ENCODE measurements at places on chromosomes 1 and 21.

- no peak for DNase-seq
These were observed 1.2 kb upstream of the LHX4 start for GRCh38 chr1:180228648-180229482.

DNA sequence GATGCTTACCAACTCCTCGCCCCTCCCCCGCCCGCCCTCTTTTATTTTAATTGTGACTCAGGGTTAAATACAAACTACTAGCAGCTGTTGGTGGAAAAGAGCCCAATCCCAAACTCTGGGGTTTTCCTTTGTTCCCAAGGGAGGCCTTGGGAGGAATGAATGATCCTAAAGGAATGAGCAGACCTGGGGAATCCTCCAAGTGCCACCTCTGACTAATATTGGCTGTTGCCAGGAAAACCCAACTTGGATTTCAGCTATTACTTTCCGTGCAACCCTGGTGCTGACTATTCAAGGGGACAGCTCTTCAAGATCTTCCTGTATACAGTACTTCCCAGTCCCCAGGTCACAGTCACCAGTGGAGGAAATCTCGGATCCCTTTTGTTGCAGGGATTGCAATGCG, 1.3 kb upstream of the S100A10 start:
- no peak for DNase-seq

DNA sequence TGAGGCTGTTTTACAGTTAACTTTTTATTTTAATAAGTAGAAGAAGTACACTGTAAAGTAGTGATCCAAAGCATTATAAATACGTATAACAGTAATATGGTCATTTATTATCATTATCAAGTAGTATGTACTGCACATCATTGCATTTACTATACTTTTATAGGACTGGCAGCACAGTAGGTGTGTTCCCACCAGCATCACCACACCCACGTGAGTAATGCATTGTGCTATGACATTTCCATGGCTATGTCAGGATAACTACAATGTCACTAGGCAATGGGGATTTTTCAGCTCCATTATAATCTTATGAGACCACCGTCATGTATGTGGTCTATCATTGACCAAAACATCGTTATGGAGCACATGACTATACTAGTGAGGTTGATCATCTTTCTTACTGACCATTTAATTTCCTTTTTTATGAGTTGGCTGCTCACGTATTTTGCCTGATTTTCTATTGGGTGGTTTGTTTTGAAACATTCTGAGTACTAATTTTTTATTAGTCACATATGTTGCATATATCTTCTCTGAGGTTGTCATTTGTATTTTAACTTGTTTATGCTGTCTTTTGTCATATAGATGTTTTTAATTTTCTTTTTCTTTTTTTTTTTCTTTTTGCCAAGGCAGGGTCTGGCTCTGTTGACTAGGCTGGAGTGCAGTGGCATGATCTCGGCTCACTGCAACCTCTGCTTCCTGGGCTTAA, 25.3 kb upstream of the SHCBP1L start:
- no peak for DNase-seq

DNA sequence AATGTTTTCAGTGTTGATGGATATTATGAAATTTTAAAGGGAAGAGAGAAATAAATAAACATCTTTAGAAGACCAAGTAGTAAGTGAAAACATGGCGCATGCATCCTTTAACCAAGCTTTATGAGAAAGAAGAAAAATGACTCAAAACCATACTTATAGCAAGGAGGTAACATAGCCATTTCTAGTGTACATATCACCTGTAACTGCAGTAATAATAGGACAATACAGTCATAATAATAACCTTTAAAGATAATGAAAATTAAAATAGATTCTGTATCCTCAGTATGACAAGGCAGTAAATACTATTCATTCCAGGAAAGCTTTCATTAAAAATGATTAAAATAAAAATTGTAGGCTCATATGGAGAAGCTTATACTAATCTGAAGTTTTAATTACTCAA, 141.2 kb downstream of the COL24A1 start:
- no peak for DNase-seq

DNA sequence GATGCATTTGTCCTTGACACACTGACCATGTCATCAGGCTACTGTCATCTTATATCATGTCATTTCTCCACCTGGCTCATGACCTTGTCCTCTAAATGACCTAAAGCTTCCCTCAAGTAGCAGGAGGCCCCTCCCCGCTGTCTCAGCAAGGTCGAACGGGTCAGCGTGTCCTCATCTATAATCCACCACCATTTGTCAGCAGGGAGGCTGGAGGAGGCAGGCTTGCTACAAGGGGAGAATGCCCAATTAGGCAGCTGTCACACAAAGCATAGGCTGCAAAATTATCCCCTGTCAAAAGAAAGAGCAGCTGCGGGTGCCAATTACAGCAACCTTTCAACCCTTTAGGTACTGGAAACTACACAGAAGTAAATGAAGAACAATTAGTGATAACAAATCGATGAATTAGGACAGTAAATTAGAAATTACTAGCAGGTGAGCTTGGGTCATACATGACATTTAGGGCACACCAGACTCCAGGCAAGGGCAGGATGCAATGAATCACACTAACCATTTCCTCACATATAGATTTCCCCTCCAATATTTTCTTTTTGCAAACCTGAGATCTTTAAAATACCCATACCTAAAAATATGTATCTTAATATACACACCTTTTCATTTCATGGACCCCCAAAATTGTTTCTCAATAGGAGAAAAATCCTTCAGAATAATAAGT, 61.2 kb downstream of the NRIP1 start:
- no peak for DNase-seq

DNA sequence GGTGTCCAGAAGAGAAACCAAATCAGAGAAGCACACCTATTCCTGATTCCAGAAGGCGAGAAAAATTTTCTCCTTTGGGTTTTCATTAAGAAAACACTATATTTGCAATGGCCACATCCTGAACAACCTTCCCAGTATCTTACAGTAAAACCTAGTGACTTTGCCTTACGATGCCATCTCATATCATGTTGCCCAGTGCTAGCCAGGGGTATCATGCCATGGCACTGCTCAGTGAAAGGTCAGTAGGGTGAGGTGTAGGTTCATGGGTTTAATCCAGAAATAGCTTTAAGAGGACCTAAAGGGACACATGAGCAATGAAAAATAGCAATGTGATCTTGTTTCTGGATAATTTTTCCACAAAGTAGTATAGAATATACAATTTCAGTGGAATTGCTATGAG, 7.2 kb downstream of the TLCD4 start:
- no peak for DNase-seq

GRCh38 chr1:239922778-239923522, 168.7 kb upstream of the FMN2 start:
- no peak for DNase-seq

DNA sequence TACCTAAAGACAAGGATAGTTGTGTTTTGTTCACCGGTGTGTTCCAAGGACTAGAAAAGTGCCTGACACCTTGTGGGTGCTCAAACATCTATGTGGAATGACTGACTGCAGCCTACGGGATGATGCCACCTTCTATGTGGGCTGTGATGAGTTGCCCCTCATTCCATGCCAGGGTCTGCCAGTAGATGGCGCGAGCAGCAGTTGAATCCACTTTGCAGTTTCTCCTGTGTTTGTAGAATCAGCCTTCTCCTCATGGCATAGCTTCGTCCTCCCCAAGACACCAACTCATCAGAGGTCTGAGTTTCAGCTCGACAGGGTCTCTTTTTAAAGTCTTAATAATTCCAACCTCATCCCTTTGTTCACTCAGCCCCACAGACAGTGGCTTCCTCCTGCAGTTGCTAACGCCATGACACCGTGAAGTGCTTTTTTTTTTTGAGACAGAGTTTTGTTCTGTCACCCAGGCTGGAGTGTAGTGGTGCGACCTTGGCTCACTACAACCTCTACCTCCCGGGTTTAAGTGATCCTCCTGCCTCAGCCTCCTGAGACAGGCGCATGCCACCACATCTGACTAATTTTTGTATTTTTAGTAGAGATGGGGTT, 133.7 kb downstream of the CAPN8 start:
- no peak for DNase-seq

DNA sequence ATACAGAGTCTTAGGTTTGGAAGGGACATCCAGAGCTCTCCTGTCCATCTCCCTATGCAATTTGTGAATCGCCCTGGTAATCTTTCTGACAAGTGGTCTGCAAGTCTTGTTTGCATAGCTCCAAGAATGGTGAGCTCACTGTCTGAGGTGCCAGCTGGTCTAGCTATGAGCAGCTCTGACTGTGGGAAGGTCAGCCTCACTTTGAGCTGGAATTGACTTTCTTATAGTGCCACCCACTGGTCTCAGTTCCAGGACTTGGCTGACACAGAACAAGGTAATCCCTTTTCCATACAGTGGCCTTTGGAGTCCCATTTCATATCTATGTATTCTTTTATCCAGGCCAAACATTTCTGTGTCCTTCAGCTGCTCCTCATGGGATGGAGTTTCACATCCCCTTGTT, 95.6 kb upstream of the C8B start:
- no peak for DNase-seq
